ENCODE measurements at places on chromosomes 7 and 10. TPM values are rescaled to one million over a fixed set of nuclear protein-coding genes. Genes with fewer than 3 reads are reported as not detected.

GRCh38 chr7:101557421-101557820 lies 71.7 kb downstream of the MYL10 start:
- no peak for ATAC-seq

GRCh38 chr7:169276-170172 lies 22.8 kb upstream of the FAM20C start:
- no peak for ATAC-seq

DNA sequence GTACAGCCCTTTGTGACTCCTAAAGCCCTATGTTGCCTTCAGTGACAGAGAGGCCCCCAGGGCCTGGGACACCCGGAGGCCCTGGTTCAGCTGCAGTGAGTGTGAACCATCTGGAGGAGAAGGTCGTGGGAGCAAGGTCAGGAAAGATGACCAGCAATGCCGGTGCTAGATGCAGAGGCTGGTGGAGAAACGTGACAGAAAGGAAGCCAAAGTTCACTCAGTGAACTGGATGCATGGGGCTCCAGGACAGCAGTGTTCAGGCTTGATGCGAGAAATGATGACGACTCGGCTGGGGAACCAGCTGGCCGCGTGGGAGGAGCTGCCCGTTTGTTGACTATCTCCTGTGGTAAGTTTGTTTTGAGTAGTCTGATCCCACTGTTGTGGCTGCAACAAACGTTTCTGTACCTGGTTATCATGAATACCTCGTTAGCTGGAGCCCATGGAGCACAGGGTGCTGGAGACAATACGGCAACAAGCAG lies 54.1 kb upstream of the MKRN1 start:
- no peak for ATAC-seq

DNA sequence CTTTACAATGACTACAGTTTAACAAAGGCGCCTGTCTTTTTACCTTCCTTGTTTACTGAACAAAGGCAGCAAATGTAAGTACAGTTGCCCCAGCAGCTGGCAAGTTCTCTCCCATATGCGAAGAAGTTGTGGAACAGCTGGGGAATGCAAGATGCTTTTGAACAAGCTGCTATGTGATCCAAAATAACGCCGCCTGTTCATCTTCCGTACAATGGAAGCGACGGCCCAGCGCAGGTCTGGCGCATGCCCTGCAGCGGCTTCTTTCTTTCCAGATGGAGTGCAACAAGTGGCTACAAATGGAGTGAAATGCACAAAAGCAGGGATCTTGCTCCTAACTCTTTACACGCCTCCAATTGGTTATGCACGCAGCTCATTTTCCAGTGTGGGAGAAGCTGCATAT lies 97.0 kb upstream of the SVIL start:
- no peak for ATAC-seq

DNA sequence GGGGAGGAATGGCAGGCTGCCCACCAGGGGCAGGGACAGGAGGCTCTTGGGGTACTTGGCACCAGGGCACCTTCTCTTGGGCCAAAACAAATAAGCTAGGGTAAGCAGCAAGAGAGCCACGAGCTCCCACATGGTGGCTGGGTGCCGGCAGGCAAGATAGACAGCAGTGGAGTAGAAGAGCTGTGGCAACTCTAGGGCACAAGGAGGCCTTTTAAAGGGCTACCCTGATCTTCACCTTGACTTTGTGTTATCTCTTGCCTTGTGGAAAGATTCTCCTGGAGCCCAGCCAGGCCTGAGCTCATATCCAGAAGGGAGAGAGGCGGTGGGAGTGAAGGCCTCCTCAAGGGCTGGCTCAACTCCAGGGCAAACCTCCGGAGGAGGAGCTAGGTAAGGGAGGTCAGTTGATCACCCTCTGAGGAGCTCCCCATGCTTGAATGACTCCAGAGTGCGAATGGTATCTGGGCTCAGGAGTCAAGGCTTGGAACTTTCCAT lies at the start of gene CYP17A1:
TSS of gene CYP17A1 (minus strand) at position 184 of the 492 bp plus-strand sequence. CDS start at position 132, 52 bp downstream.
- ATAC-seq, result no peak

DNA sequence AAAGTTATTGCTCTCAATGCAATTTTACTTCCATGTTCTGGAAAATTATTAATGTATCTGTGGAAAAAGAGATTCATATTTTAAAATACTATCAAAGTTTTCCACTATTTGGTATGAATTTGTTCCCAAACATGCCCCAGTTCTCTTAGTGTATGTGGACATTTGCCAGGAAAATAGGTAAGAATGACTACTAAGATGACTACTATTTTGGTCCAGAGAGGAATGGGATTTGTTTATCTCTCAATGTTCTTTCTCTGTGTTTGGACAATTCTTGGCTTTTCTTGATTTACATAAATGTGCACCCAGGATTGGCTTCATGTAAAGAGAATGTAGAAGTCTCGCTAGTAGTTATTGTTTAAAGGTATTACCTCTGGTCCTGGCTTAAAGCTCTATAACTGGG lies 60.3 kb upstream of the POT1 start:
- ATAC-seq, result no peak

- peak; percentile 45 for ATAC-seq
These were observed 179.0 kb downstream of the DIP2C start for GRCh38 chr10:510415-510881.

- ATAC-seq, result no peak
These were observed 906.9 kb downstream of the CCSER2 start for GRCh38 chr10:85235258-85235657.

GRCh38 chr10:129032372-129033313 lies 434.4 kb upstream of the MGMT start:
- ATAC-seq, result no peak

- ATAC-seq, result no peak
These were observed 6.0 kb downstream of the NODAL start for GRCh38 chr10:70435241-70436085.

The IGF2BP3 gene
- 0.35 TPM for total RNA-seq

The OGDHL gene
- total RNA-seq, result 1.7 TPM

The RAMP3 gene
- 31.9 TPM for total RNA-seq

The FIGNL1 gene
- 5.7 TPM for total RNA-seq
